ENCODE measurements at places on chromosomes 6 and 20.

DNA sequence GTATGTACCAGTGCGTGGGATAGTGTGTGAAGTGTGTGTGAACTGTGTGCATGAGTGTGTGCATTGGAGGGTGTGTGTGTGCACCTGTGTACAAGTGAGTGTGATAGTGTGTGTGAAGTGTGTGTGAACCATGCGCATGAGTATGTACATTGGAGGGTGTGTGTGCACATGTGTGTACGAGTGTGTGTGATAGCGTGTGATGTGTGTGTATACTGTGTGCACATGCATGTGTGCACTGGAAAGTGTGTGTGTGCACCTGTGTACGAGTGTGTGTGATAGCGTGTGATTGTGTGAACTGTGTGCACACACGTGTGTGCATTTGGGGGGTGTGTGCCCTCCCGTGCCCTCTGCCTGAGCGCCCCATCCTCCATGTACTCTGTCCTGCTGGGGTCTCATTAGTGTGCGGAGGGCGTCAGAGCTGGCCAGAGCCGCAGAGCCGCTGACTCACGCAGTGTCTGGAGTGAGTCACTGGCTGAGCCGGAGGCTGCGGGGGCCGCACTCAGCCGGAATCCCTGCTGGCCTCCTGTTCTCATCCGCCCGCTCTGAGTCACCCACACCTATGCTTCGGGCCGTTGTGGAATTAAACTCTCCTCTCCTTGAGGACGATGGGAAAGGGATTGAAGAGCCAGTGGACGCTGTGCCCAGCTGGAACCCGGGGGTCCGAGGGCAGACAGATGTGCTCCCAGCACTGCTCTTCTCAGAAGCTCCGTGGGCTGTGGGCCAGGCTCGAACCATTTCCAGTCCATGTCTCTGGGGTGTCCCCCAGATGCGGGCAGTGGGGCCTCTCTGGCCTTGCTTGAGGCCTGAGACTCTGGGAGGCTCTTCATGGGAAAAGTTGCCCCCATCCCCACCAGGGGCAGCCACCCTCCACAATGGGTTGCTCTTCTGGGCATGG is 27.3 kb upstream of the STX16 start:
- no peak for DNase-seq

DNA sequence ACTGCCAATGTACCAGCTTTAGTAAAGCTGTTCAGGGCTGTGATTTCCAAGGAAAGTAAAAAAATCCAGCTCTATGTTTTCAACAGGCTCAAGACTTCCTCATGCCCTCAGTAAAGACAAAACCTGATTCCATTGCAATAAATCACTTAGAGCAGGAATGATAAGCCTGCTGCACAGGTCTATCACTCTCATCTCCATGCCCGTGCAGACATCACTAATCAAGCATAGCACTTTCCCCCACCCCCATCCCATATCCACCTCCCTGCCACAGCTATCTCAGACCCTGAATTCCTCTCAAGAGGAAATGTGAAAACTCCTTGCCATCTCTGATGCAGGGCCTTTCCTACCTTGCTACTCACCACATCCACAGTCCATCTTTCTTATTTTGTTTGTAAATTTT is 554.9 kb downstream of the MAFB start:
- DNase-seq: no peak

DNA sequence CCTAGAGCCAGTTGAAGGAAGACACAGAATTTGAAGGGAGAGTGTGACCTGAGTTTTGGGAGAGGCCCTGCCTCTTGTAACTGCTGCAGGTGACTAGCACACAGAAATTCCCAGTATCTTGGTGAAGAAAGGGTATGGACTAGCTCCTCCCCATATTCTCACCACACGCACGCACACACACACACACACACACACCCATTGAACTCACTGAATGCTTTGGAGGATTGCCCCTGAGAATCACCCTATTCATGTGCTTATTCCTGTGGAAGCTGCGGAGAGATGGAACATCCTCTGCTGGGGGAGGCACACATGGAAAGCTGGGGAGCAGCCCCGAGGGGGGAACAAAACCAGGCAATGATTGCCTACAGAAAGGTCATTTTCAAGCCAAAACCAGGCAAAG is 6.2 kb upstream of the LMBRD1 start:
- DNase-seq: no peak

- no peak for DNase-seq
Measured at GRCh38 chr20:57746832-57747404, 37.1 kb upstream of the PMEPA1 start.

- no peak for DNase-seq
Measured at GRCh38 chr6:130923350-130923749, 96.1 kb downstream of the SMLR1 start.

- no peak for DNase-seq
Measured at GRCh38 chr6:139017227-139017626, 11.3 kb upstream of the ABRACL start.

- no peak for DNase-seq
Measured at GRCh38 chr6:106608080-106608668, 21.1 kb downstream of the RTN4IP1 start.
